ENCODE measurements at places on chromosomes 13 and 19. TPM values are rescaled to one million over a fixed set of nuclear protein-coding genes. Genes with fewer than 3 reads are reported as not detected.

The THSD8 gene
- 0.38 TPM for polyA plus RNA-seq

The NHLRC3 gene
- polyA plus RNA-seq: 11.2 TPM

The CGB2 gene
- not detected for polyA plus RNA-seq

The CCDC106 gene
- polyA plus RNA-seq: 6.3 TPM

The RNF17 gene
- polyA plus RNA-seq: not detected

The DNAAF3 gene
- polyA plus RNA-seq: not detected

The KCNN1 gene
- 0.34 TPM for polyA plus RNA-seq

The ZNF99 gene
- not detected for polyA plus RNA-seq

The RGL3 gene
- polyA plus RNA-seq: 30.4 TPM

The GRK1 gene
- not detected for polyA plus RNA-seq

The SIGLECL1 gene
- polyA plus RNA-seq: not detected

The IGFL1 gene
- not detected for polyA plus RNA-seq

The ZNF578 gene
- polyA plus RNA-seq: 0.27 TPM

The HSH2D gene
- 4.3 TPM for polyA plus RNA-seq

The ZNF540 gene
- polyA plus RNA-seq: 0.79 TPM

The LYPD5 gene
- polyA plus RNA-seq: 1.9 TPM

The MAP4K1 gene
- 3.1 TPM for polyA plus RNA-seq

The SLC15A1 gene
- polyA plus RNA-seq: 1.8 TPM

The TUBA3C gene
- polyA plus RNA-seq: not detected

The ERFL gene
- 0.12 TPM for polyA plus RNA-seq

The CEACAM8 gene
- polyA plus RNA-seq: 0.67 TPM

The POU2F2 gene
- 0.67 TPM for polyA plus RNA-seq

The LCP1 gene
- 66.6 TPM for polyA plus RNA-seq

The BORA gene
- 5.5 TPM for polyA plus RNA-seq

The ZNF317 gene
- 18.8 TPM for polyA plus RNA-seq

The ZNF66 gene
- 1.1 TPM for polyA plus RNA-seq

The NCR1 gene
- 0.07 TPM for polyA plus RNA-seq

The FGF14 gene
- 0.39 TPM for polyA plus RNA-seq

The ZNF823 gene
- 2.8 TPM for polyA plus RNA-seq

The BBC3 gene
- polyA plus RNA-seq: 4.2 TPM

The CYP2A6 gene
- 0.22 TPM for polyA plus RNA-seq

The ANKRD24 gene
- polyA plus RNA-seq: 1.6 TPM

The CALR3 gene
- not detected for polyA plus RNA-seq

The ZNF700 gene
- 3.7 TPM for polyA plus RNA-seq

Data from adipose tissue (tissue), 3 donors.